Hindlimb muscle (tissue), 1 donor: ENCODE measurements at places on chromosomes 11 and 22.
A peak's percentile ranks its signal among the peaks of the same experiment; 100 is the strongest.

DNA sequence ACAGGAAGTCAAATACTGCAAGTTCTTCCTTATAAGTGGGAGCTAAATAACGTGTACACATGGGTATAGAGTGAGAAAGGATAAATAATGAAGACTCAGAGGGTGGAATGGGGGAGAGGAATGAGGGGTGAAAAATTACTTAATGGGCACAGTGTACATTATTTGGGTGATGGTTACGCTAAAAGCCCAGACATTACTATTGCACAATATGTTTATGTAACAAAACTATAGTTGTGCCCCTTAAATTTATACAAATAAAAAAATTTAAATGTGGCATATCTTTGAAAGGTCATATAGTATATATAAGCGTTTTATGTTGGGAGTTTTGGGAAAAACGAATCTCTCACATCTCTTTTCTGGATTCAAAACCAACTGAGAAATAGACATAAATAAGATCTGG is 96.1 kb downstream of the KIF18A start:
- no peak for DNase-seq

GRCh38 chr11:79011357-79011756 is 429.5 kb downstream of the TENM4 start:
- no peak for DNase-seq

DNA sequence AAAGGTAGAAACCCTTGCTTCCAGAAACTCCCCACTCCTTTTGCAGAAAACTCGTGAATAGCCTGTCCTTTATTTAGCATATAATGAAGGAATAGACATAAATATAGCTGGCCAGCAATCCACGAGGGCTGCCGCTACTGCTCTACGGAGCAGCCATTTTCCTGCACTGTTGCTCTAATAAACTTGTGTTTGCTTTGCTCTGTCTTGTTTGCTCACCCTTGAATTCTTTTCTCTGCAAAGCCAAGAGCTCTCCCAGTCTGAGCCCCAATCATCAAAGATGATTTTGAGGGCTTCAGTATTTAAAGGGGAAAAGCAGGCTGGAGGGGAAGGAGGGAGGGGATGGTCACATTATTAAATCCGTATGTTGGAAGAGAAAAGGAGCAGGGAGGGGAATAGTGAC is 16.6 kb upstream of the CHKA start:
- no peak for DNase-seq

- no peak for DNase-seq
Observed at GRCh38 chr11:63652671-63653070, 18.5 kb downstream of the ATL3 start.

- no peak for DNase-seq
Observed at GRCh38 chr11:35914816-35915215, 29.0 kb upstream of the LDLRAD3 start.

DNA sequence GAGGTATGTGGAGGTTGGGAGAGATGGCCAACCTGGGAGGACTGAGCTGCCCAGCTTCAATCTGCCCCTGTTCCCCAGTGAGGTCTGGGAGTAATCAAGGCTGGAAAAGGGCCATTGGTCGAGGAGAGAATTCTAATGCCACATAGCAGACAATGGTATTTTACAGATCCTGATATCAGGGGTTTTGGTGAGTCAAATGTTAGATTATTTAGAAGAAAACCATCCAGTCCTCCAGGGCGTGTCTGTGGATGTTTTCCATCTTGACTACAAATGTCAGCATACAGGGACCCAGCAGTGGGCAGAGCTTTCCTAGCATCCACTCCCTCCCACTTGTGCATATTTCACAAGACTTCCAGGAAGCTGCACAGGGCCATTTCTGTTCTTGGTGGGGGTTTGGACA is 107.9 kb downstream of the SCN3B start:
- no peak for DNase-seq

DNA sequence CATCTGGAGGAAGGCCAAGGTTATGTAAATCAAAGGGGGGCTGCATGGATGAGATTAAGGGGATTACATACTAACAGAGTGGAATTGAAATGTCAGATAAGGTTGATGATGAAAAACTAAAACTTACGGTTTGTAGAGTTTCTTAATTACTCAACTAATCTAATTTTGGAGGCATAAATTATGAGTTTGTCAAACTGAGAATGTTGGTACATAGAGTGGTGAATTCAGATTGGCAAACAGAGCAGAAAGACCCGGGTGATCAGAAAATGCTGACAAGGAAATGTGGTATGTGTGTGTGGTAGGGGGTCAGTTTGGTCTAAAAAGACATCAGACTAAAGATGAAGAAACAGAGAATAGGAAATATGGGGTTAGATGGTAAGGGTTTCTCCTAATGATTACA is 11.0 kb downstream of the MS4A6E start:
- no peak for DNase-seq

- no peak for DNase-seq
Observed at GRCh38 chr22:23395530-23396361, 184.3 kb downstream of the IGLL1 start.

DNA sequence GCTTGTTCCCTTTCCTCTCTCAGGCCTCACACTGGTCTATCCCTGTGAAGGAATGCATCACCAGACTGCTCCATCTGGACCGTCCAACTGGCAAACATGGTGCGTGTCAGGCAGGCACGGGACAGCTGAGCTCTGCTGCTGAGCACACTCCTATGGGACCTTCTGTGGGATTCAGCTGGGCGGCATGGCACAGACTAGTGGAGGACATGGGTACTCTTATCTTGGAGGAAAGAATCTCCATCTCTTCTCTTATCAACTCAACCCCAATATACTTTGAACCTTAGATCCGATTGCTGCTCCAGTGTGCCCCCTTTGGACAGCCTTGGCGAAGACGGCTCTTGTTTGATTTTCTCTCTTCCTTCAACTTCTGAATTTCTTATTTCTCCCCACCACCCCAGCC is 593.6 kb downstream of the ETS1 start:
- DNase-seq = no peak

- DNase-seq = peak; percentile 36
Observed at GRCh38 chr11:124194293-124195188, 11.4 kb downstream of the OR10D3 start.

- no peak for DNase-seq
Observed at GRCh38 chr11:127268932-127269331, 268.4 kb upstream of the KIRREL3 start.

DNA sequence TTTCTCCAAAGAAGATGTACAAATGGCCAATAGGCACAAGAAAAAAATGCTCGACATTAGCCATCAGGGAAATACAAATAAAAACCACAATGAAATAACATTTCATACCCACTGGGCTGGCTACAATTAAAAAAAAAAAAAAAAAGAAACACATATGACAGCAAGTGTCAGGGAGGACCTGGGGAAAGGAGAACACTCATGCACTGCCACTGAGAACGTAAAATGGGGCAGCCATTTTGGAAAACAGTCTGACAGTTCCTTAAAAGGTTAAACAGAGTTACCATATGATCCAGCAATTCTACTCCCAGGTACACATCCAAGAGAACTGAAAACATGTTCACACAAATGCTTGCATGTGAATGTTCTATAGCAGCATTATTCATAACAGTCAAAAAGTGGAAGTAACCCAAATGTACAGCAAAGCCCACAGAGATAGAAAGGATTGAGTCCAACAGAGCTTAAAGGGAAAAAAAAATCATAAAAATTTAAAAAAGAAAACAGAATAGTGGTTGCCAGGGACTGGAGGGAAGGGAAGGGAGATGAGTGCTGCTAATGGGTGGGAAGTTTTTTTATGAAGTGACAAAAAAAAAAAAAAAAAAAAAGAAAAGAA is 48.4 kb upstream of the CYP2D6 start:
- DNase-seq = no peak

DNA sequence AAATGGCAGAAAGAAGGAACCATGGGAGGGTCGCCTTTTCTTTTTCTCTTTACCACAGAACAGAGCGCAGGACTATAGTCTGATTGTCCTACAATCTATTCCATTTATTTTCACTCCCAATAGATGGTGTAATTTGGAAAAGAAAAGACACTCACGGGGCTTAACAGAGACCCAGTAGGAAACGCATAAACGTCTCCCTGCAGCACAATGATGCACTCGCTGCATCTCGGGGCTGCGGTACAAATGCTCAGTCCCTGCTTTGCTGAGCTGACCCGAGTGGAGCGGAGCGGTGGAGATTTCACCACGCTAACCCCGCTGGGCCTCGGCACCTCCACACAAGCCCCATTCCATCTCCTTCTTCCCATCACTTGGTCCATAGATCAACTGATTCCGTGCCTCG is 1.5 kb downstream of the FEZ1 start:
- DNase-seq = no peak

DNA sequence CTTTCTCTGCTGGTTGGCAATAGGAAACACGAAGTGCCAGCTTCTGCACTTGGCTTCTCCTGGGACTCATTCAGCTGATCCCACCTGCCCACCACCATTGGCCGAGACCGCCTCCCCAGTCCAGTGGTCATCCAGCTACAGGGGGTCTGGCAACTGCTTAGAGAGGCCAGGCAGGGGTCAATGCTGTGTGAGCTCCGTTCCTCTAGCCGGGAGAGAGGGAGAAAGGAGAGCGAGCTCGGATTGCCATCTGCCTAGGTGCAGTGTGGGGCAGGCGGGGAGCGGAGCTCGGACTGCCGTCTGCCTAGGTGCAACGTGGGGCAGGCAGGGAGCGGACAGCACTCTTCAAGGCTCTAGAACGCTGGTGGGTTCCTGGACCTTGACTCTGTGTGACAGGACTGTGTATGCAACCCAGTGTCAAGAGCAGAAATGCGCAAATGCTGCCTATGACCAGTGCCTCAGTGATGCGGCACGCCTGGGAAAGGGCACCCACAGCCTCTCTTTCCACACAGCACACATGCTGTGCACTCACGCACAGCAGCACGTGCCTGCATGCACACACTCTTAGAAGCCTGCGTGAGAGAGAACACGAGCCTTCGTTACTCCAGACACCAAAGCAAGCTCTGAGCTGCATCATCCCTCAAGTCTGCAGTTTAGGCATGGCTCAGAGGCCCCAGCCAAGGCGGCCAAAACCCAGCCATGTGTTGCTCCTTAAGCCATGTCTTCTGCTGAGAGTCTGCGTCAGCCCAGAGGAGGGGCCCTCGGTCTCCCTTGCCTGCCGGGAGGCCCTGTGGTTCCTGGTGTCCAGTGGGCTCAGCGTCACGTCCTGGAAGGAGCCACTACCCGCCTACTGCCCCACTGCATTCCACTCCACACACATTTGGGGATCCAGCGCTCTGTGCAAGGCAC is 26.8 kb upstream of the JAM3 start:
- DNase-seq = no peak

- no peak for DNase-seq
Observed at GRCh38 chr11:72391638-72392423, 42.5 kb downstream of the CLPB start.

DNA sequence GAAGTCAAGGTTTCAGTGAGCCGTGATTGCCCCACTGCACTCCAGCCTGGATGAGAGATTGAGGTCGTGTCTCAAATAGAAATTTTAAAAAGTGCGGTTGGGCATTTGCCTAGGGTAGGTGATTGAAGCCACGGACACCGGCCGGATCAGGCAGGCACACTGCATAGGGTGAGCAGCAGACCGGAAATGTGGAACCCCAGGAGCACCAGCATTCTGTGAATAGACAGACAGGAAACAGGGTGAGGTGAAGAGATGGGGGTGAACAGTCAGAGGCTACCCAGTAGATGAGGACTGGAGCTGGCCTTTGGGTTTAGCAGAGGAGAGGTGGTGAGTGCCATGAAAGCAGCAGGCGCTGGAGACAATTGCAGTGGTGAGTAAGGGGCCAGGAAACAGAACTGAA is 43.5 kb downstream of the PPFIA1 start:
- no peak for DNase-seq

DNA sequence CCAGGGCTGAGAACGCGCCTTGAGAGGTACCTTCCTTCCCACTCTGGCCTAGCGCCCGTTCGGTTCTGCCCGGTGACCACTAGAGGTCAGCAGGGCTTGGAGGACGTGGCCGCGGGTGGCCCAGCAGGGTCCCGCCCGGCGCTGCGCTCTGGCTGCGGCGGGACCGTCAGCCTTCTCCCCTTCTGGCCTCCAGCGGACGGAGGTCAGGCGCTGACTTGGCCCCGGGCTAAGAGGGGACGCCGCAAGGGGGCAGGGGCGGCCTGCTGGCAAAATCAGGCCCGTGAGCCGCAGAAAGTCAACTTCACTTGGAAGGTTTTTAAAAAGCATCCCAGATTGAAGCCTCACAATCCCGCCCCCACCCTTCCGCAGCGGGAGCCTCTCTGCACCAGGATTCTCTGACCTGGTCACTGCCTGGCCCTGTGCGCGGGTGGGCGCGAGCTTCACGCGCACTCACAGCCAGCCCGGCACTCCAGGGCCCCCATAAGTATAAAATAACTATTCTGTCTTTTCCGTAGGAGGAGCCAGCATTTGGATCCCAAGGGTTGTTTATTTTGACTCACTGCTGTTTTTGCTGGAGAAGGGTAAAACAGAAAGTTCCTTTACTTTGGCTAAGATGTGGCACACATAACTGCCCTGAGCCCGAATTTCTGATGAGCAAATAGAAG is 23.2 kb upstream of the ZBTB16 start:
- DNase-seq = peak; percentile 83

GRCh38 chr11:115222863-115223530 is 281.2 kb downstream of the CADM1 start:
- no peak for DNase-seq
